ENCODE measurements at places on chromosomes 1 and 21. TPM values are rescaled to one million over a fixed set of nuclear protein-coding genes. Genes with fewer than 3 reads are reported as not detected.

The CALML6 gene
- total RNA-seq = 1.8 TPM

The PRELP gene
- total RNA-seq = not detected

The GRHL3 gene
- total RNA-seq = 0.28 TPM

The MYOG gene
- not detected for total RNA-seq

The PTCH2 gene
- 1.8 TPM for total RNA-seq

The GBP7 gene
- total RNA-seq = 0.23 TPM

The AZIN2 gene
- 2.5 TPM for total RNA-seq

The TRIM46 gene
- total RNA-seq = 9.8 TPM

The GPR61 gene
- not detected for total RNA-seq

The PPFIA4 gene
- total RNA-seq = 18.8 TPM

The KDF1 gene
- total RNA-seq = 1.1 TPM

DNA sequence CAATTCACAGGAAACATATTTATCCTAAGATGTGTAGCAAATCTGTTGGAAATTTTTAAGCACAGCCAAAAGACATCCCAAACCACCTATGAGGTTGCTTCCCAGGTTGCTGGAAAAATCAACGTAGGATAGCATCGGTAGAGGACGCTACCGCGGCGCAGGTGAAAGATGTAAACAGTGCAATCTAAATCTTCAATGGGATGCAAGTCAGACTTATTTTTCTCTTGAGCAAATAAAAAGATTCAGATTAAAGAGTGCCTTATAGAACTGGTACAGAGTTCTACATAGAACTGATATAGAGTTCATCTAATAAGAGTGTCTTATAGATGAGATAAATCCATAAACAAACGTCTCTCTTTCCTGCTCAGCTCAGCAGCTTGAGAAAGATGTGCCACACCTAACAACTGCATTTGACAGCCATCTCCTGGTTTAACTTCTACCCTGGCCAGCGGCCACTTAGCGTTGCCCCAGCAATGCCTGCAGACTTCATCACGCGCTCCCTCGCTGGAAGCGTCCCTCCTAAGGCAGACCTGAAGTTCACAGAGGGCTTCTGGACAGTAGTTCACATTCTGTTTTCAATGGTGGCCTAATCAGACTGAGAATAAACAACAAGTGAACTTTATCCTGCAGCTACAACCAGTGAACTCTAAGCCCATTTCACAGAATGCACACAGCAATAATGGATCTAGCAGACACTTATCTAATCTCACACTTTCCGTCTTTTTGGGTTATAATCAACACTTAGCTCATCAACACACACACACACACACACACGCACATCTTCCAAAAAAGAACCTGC lies 164.5 kb downstream of the TOMM20 start:
- DNase-seq = no peak

GRCh38 chr1:114490274-114490693 lies 20.7 kb downstream of the TRIM33 start:
- DNase-seq = no peak

DNA sequence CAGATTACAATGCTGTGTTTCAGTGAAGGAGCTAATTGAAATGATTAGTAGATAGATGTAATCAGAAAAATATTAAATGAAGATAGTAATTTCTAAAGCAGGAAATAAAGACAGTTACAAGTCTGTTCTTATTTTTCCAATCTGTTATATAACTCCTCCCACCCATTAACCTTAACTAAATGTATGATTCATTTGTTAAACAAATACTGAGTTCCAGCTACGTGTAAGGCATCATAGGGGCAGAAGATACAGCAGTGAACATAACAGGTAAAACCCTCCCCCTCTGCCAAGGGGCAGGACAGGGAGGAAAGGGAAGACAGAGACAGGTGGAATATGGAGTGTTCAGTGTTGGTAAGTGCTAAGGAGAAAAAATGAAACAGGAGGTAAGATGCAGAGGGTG lies at the start of gene FAM177B:
TSS of gene FAM177B (plus strand) at position 231 of the 400 bp plus-strand sequence. CDS start 9,344 bp downstream, outside the sequence.
- DNase-seq = no peak

DNA sequence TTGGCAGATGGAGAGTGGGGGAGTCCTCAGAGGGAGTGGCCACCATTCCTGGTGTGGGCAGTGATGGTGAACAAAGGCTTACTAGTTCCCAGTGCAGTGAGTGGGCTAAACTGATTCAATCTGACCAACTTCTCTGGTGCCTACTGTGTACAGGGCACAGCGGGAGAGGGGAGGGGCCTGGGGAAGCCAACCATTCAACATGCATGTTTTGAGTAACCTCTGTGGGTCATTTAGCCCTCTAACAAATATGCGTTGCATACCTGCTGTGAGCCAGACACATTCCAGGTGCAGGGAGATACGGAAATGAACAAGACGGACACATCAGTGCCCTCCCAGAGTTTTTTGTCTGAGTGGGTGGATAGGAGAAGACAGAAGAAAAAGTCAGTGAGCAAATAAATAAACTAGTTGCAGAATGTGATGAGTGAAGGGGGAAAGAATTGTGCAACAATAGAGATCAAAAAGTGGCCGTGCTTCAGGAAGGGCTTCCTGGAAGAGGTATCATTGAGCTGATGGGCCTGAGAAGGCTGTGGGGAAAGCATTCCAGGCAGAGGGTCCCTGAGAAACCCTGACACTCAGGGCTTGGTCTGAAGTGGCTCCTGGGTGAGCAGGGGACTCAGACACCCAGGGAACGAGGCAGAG lies 78.8 kb downstream of the EPHB2 start:
- DNase-seq = no peak

GRCh38 chr1:66493731-66494130 lies 40.2 kb upstream of the SGIP1 start:
- DNase-seq = no peak

GRCh38 chr1:104921525-104921924 lies 1171.8 kb downstream of the AMY1C start:
- no peak for DNase-seq

GRCh38 chr1:159755451-159756007 lies 25.2 kb upstream of the DUSP23 start:
- no peak for DNase-seq

DNA sequence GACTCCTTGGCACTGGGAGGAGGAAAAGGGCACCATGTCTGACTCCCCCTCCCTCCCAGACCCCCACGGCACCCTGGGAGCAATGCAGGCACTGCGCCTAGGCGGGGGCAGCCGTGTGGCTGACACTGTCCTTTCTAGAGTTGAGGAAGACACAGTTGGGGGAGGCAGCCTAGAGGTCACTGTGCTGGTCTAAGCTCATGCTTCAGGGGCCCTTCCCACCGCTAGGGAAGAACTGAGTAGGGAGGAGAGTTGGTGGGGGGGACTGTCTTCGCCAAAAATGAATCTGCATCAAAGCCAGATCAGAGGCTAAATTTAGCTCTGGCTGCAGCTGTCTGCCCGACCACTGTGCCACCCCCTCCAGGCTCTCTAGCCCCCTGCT lies 3.4 kb downstream of the SEMA6C start:
- no peak for DNase-seq

GRCh38 chr1:96365596-96366390 lies 355.8 kb upstream of the PTBP2 start:
- no peak for DNase-seq

DNA sequence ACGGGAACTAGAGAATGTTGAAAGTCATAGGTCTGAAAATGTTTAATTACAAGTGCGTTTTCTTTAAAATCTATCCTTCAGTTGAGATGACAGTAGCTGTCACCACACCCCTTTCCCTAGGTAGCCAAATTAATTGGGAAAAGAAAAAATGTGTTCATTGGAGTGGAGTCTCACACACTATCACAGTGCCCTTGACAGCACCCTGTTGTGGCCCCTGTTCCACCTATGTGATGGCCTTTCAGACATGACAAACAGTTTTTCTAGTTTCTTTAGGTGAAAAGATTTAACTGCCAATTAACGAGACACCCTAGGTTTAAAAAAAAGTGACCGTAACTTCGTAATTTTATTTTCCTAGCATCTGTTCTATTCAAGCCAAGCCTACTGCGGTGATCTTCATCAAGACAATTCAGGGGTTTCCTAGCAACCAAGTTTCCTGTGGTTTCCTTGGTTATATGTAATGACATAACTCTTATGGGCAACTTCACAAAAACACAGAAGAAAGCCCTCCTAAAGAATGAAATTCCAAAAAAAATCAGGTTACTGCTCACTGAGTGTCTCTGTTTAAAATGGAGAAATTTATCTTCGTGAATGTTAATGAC lies 298.3 kb downstream of the PDE4B start:
- no peak for DNase-seq

GRCh38 chr21:40505244-40505643 lies 341.7 kb downstream of the DSCAM start:
- DNase-seq = no peak

DNA sequence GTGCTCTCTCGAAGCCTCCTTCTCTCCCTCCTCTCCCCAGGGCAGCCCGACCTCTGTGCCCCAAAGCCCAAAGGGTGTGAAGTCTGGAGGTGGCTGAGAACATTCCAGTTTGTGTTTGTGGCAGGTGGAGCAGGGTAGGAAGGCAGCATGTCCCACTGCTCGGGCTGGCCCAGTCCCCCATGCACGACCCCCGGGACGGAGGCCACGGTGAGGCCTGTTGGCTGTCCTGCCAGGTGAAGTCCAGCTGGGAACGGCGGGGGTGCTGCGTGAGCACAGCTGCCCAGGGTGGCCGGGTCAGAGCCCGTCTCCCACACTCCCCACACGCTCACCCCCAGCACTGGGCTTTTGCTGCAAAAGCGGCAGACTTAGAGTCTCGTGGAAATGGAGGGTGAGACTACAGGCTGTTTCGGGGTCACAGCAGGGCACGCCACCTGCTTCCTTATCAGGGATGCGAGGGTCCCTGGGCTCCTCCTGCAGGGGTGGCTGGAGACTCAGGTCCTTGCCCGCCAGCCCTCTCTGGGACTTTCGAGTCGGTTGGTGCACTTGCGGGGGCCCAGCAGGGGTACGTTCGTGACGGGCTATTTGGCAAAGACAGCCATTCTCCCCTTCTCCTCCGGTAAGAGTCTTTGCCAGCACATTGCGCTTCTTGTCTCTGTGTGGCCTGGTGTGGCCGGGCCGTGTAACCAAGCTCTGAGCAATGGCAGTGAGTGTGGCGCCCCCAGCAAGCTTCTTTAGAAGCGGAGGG lies 40.3 kb downstream of the MORN1 start:
- DNase-seq = no peak

GRCh38 chr1:2106659-2107405 lies 56.6 kb downstream of the PRKCZ start:
- DNase-seq = no peak

DNA sequence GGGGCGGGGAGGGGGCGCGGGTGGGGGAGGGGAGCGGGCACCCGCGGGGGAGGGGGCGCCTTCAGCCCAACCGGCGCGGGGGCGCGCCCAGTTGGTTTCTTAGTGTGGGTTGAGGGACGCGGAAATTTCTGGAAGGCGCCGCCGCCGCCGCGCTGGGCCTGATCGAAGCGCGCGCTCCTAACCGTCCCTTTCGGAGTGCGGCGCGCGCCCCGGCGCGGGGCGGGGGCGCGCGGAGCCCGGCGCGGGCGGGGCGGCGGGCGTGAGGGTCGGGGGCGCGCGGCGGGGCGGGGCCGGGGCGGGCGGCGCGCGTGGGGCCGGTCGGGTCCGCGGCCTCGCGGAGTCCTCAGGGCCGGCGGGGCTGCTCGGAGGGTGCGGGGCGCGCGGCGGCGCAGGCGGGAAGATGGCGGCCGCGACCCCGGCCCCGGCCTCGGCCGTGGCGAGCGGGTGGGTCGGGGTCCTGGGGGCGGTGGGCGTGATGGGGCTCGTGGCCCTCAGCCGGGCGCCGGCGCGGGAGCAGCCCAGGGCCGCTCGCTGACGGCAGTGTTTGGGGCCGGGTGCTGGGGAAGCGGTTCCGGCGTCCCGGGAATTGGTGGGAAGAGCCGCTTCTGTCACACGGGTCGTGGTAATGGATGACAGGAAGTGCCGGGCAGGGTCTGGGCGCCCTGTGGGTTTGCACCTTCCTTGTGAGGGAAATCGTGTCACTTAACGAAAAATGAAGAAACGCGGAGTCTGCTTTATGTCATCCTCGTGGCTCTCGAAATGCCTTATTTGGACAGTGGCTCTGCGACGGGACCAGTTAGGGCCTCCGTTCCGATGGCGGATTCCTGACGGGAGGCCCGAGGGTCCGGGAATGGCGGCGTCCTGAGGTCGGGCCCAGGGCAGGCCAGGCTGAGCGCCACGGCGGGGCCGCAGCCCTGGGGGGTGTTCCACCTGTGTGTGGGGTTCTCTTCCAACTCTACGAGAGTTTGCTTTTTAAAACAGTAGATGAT lies 764 bp downstream of the PKNOX1 start:
- DNase-seq = peak; percentile 71

DNA sequence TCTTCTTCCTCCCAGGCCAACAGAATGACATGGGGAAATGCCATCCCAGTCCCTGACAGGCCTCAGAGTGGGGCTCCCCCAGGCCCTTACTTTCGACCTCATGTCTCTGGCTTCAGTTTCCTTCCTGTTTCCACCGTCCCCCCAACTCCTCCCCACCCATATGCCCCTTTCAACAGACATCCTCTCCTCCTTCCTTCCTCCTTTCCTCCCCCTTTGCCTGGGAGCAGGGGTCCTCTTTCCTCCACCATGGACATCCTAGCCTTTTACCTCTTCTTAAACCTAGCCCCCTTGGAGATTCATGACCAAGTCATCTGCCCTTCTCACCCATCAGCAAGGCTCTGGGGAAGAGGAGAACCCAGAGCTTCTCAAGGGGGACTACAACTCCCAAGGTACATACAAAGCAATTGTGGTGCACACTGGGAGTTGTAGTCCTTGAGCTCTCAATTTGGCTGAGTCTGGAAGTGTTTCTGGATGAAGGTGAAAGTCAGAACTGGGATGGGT lies 4.0 kb downstream of the ZBTB7B start:
- DNase-seq = no peak

DNA sequence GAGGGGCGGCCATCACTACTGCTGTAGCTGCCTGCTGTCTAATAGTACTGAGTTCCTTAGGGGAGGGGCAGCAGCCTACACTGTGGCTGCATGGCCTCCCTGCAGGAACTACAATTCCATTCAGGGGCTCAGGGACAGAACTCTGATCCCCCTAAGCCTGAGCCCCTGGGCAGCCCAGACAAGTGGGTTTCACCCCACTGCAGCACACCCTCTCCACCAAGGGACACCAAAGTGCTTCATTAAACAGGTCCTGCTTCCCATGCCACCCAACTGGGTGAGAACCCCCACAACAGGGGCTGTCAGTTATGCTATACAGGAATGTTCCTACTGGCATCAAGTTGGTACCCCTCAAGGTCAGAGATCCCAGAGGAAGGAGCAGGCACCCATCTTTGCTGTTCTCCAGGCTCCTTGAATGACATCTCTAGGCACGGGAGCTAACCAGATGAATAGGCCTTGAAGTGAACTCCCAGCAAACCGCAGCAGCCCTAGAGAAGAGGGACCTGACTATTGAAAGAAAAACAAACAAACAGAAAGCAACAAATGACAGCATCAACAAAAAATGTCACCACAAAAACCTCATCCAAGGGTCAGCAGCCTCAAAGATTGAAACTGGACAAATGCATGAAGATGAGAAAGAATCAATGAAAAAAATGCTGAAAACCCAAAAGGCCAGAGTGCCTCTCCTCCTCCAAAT lies 437.4 kb downstream of the NUF2 start:
- DNase-seq = no peak

- DNase-seq = no peak
Measured at GRCh38 chr21:44628707-44629391, 2.0 kb downstream of the KRTAP10-9 start.

GRCh38 chr1:245590726-245591125 lies 435.9 kb downstream of the KIF26B start:
- no peak for DNase-seq
